ENCODE measurements at places on chromosomes 11 and 22.
A peak's percentile ranks its signal among the peaks of the same experiment; 100 is the strongest.

DNA sequence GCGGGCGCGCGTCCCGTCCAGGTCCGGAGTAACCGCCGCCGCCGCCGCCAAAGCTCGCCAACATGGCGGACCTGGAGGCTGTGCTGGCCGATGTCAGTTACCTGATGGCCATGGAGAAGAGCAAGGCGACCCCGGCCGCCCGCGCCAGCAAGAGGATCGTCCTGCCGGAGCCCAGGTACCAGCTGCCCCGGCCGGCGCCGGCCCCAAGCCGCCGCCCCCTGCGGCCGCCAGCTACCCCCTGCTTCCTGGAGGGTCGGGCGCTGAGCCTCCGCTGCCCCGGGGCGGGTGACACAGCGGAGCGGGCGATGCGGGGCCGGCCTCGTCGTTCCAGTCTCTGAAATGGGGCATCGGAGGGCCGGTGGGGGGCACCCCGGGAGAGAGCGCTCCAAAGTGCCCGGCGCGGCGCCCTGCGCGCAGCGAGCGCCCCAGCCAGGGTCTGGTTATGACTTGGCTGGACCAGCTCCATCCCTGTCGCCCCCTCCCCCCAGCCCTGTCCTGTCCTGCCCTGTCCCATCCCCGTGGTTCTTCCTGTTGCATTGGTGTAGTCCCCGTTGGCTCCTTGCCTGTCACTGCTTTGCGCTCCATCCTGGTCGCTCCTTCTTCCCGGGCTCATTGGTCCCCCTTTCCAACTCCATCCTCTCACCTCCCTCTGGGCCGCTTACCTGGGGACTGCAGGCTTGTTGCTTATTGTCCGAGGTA lies 653 bp downstream of the GRK3 start:
- peak; percentile 53 for DNase-seq

- no peak for DNase-seq
Measured at GRCh38 chr11:122354025-122354697, 238.1 kb upstream of the BLID start.

GRCh38 chr11:38718659-38719058 lies 2120.6 kb upstream of the RAG2 start:
- DNase-seq: no peak

- DNase-seq: no peak
Measured at GRCh38 chr11:34621876-34622275, 983 bp downstream of the EHF start.

GRCh38 chr22:27220339-27220738 lies 563.0 kb downstream of the MIAT start:
- no peak for DNase-seq

- DNase-seq: no peak
Measured at GRCh38 chr11:10598816-10599215, 30.4 kb upstream of the LYVE1 start.

GRCh38 chr11:107092667-107093066 lies 74.4 kb upstream of the GUCY1A2 start:
- no peak for DNase-seq

DNA sequence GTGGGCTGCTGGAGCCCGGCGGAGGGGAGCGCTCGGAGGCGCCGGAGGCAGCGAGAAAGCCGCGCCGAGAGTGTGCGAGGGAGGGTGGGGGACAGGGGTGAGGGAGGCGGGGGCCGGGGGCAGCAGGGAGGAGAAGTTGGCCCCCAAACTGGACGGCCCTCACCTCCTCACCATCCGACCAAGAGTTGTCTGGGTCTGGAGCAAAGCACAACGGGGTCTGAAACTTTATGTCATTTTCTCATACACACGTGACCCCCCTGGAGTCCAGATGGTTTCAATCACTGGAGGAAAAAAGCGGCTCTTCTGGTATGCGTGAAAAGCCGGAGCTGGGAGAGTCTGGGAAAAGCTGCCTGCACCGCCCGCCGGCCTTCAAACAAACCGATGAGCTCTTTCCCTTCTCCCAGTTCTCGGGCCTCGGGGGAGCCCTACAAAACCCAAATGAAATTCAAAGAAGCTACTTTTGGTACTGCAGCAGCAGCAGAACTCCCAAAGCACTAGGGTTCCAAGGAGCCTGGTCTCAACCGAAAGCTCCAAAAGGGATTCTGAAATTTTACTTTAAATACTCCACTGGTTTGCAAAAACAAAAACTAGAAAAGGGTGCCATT lies 39.7 kb upstream of the AKIP1 start:
- no peak for DNase-seq

All from stimulated activated CD4-positive, alpha-beta T cell treated with anti-CD3 and anti-CD28 coated beads, Interleukin-15, amount 100 ng/mL, for 24 hours (primary cell).